Tibial nerve (tissue), 4 donors: ENCODE measurements at places on chromosomes 6 and 20. TPM values are rescaled to one million over a fixed set of nuclear protein-coding genes. Genes with fewer than 3 reads are reported as not detected.

The CDH22 gene
- total RNA-seq, result 0.60 TPM

GRCh38 chr6:72620871-72621290, 983 bp upstream of the KCNQ5 start:
- DNase-seq, result no peak

GRCh38 chr6:129287231-129288177, 404.6 kb downstream of the LAMA2 start:
- DNase-seq, result no peak

DNA sequence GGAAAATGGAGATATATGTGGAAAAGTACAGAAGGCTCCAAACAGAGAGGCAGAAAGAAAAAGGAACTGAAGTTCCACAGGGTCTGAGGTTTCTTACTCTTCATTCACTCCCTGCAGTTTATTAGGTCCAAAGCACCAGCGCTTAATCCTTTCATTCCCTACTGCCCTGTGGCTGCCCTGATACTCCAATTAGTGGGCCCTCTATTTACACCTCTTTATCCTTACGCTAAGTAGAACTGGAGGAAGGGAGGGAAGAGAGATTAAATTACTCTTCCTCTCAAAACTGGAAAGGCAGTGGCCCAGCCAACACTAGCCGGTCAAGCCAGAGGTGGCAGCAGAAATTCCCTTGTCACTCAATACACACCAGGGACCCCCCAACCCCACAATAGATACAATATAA, 20.4 kb downstream of the TRERF1 start:
- DNase-seq, result no peak

The TSBP1 gene
- not detected for total RNA-seq

- no peak for DNase-seq
These were observed 133.6 kb downstream of the NCOA3 start for GRCh38 chr20:47635256-47635655.

DNA sequence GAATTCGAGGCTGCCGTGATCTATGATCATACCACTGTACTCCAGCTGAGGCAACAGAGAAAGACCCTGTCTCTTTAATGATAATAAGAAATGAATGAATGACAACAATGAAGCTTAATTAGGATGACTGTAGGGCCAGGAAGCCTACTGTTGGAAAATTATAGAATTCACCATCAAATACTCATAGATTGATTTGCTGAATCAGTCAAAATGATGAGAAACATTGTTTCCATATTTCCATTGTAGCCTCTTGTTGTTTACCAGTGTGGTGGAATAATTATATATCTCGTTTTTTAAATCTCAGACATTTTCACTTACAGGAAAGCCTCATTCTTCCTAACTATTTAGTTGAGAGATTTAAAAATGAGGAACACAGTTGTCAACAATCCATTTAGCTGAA, 96.2 kb downstream of the JAG1 start:
- no peak for DNase-seq

The FAM217A gene
- not detected for total RNA-seq

DNA sequence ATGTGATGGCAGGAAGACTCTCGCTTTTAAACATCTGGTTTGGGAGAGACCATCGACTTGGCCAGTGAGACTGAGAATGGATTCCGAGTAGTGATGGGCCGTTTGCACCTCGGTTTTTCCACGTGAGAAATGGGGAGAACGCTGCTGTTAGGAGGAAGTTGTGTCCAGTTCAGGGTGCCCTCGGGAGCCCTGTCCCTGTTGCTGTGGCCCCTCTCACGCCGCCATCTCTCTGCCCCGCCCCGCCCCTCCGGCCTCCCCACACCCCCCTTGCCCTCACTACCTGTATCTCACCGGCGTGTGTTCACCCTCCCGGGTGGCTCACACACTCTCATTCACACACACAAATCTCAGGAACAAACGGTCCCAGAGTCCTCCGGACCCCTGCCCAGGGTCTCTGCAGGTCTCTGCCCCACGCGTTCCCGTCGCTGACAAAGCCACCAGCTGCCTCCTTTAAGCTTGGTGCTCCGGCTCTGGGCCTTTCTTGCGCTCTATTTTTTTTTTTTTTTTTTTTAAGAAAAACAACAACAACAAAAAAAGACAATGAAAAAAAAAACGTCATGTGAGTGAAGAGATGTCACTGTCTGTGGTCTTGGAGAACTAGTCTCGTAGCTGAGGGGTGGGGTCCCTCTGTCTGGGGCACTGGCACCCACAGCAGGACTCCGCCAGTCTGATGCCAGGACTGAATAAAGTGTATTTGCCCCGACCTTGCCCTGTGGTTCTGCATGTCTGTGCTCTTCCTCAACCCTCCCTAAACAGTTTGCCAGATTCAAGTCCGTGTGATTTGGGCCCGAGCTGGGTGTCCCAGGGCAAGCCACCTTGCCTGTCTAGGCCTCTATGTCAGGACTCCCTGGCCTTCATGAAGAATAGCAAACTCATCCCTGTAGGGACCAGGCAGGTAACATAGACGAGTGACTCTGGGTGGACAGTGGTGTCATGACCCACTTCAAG, 2.9 kb downstream of the SOX12 start:
- no peak for DNase-seq

GRCh38 chr6:12049165-12049564, 37.1 kb downstream of the HIVEP1 start:
- no peak for DNase-seq

The BPIFA1 gene
- not detected for total RNA-seq

The STMND1 gene
- total RNA-seq, result not detected

GRCh38 chr20:20780127-20780824, 67.8 kb upstream of the RALGAPA2 start:
- DNase-seq, result peak; percentile 85

GRCh38 chr6:34241351-34242215, 4.9 kb downstream of the HMGA1 start:
- DNase-seq, result no peak

DNA sequence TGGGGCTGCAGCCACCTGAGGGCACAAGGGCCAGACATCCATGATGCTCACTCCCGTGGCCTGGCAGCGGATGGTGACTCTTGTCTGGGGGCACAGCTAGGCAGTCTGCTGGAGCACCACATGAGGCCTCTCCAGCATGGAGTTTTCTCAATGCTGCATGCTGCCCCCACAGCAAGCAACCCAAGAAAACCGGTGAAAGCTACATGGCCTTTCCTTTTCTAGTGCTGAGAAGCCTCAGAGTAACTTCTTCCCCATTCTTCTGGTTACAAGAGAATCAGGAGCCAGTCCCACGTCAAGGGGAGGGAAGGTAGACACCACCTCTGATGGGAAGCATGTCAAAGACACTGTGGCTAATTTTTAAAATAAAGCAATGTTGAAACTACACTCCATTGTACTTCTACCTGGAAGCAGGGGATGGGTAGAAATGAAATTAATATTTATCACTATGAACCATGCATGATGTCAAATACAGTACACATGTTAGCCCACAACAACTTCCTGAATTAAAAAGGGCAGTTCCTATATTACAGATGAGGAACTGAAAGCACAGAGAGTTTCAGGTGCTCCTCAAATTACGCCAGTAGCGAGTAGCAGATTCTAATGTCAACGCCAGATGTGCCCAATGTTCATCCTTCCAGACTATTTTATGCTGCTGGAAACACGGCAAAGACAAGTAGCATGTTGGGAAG, 101.5 kb downstream of the LAMP5 start:
- no peak for DNase-seq

- DNase-seq, result no peak
These were observed 85.6 kb downstream of the PFDN4 start for GRCh38 chr20:54293526-54293925.

- no peak for DNase-seq
These were observed 172.7 kb downstream of the SCP2D1 start for GRCh38 chr20:18986146-18986830.

DNA sequence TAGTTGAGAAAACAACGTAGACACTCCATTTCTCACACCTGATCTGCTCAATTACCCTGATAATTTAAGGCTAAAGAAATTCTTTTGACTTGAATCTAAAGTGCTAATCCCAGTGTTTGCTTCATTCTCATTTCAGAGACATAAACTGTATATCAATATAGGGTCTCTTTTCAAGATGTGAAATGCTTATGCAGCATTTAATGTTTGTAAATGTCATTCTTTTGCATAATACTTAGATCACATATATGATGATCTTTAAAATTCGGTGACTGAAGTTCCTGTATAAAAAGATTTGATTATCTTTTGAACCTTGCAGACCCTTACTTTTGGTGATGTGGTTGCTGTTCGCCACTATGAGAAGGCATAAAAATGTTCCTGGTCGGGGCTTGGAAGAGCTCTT, 3.9 kb downstream of the FABP7 start:
- DNase-seq, result no peak

- DNase-seq, result no peak
These were observed 92.1 kb upstream of the FAM184A start for GRCh38 chr6:119170447-119171087.

- DNase-seq, result no peak
These were observed 17.2 kb downstream of the TAB2 start for GRCh38 chr6:149334682-149335160.

DNA sequence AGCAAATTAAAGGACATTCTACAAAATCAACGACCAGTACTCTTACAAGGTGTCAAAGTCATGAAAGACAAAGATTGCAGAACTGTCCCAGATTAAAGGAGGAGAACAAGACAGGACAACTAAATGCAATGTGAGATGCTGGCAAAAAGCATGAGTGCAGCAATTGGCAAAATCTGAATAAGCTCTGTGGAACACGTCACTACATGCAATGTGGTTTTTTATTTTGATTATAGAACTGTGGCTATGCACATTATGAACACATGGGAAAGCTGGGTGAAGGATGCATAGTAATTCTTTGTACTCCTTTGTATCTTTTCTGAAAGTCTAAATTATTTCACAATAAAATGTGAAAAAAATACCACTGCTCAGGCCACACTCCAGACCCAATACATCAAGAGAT, 509.4 kb downstream of the KIF16B start:
- no peak for DNase-seq

The HFE gene
- total RNA-seq, result 7.4 TPM

- DNase-seq, result no peak
These were observed 3.1 kb downstream of the PLCG1 start for GRCh38 chr20:41140226-41141133.

The PI3 gene
- not detected for total RNA-seq
